AG20443 (cell line): ENCODE measurements at places on chromosomes 7 and 10.

DNA sequence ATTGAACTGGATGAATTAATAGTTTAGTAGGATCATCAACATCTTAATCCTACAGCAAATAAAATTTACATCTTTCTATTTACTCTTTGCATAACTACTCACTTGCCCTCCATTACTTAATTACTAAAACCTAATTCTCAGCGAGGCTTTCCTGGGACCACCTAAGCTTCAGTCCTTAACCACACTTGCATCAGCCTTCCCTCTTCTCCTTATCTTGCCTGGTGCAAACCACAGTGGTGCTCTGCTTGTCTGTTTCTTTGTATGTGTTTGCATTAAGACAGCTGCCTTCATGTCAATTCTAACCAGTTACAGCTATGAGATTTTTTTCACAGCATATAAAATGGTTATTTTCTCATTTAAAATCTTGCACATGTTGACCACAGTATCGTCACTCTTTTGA lies 72.6 kb upstream of the ZNF92 start:
- no peak for DNase-seq

- no peak for DNase-seq
Measured at GRCh38 chr7:48398191-48398590, 226.9 kb downstream of the ABCA13 start.

- peak; percentile 57 for DNase-seq
Measured at GRCh38 chr10:52621635-52622079, 150.9 kb downstream of the MBL2 start.

DNA sequence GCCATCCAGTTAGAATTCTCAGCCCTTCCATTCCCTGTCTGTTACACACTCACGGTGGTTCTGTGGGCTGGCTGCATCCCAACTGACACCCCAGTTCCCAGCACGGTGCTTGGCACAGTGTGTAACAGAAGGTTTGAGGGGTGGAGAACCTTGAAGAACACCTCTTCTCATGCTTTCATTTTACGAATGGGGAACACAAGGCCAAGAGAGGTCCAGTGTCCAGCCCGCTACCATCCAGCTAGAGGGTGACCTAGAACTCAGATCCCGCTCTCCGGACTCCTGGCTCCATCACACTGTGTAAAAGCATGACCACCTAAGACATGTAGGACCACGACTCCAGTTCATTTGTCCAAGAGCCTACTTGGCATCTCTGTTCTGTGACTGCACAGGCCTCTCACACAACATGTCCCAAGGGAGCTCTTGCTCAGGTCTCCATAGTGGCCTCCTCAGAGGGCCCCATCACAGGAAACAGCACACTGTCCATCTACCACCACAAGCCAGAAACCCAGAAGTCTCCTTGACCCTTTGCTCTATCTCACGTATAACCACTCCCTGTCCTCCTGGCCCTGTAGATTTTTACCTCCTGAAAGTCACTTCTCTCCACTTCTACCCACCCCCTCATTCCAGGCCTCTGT lies 2.8 kb upstream of the CDH23 start:
- no peak for DNase-seq

- DNase-seq: no peak
Measured at GRCh38 chr7:128887169-128888038, 23.1 kb downstream of the KCP start.

- DNase-seq: peak; percentile 63
Measured at GRCh38 chr10:73095481-73096021, 1.1 kb downstream of the P4HA1 start.

GRCh38 chr10:31820096-31820495 lies 108.5 kb downstream of the ARHGAP12 start:
- no peak for DNase-seq

GRCh38 chr10:61000769-61001730 lies 57.1 kb upstream of the RHOBTB1 start:
- peak; percentile 65 for DNase-seq
